ENCODE measurements at places on chromosomes 6 and 20.

DNA sequence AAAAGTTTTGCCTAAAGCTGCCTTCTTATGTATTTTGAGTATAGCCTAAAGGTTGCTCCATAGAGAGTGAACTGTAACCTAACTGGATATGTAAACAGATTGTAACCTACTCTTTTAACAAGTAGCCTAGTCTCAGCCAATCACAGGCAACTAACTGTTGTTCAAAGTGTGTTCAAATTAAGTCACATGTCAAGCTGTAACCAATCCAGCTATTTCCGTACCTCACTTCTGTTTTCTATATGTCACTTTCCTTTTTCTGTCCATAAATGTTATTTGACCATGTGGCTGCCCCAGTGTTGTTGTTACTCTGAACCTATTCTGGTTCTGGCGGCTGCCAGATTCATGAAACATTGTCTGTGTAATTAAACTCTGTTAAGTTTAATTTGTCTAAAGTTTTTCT is 47.4 kb upstream of the RNGTT start:
- DNase-seq = no peak

DNA sequence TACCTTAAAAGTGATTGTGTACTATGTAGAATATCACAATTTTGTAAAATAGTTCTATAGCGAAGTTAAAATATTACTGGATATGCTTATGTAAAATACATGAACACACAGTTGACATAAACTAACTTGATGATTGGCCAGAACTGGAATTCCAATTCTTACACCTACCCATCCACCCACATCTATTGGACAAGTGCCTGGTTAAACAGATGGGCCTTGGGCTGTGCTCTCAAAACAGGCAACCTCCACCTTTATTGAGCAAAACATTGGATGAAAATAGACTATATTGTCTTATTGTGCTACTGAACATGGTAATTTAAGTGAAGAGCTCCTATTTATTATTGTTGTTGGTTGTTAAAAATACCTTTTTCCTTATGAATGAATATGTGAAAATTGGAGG is 154.0 kb upstream of the FLRT3 start:
- no peak for DNase-seq

- no peak for DNase-seq
These were observed 117.3 kb downstream of the BCKDHB start for GRCh38 chr6:80223743-80224212.

DNA sequence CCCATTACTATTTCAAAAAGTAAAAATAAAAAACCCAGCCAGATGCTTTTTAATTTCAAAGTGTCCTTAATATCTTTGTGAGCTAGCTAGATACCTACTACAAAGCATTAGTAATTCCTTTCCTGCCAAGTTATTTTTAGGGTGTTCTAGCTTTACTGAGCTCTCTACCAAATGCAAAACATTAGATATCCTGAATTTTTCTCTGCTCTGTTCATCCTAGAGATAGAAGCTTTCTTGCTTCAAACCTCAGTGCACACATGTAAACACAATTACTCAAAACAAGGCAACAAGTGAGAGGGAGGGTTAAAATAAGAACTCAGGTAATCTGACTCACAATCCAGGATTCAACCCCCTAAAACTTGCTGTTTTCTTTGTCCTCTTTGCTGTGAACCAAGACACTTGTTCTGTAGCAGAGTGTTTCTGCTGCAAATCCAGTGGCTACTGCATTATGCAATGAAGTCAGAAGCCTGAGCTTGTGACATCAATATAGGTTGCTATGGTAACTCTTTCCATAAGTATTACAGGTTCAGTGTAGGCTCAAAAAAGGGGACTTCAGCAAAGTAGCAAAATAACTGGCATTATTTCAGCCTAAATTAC is 72.6 kb upstream of the STXBP5 start:
- DNase-seq = peak; percentile 65

DNA sequence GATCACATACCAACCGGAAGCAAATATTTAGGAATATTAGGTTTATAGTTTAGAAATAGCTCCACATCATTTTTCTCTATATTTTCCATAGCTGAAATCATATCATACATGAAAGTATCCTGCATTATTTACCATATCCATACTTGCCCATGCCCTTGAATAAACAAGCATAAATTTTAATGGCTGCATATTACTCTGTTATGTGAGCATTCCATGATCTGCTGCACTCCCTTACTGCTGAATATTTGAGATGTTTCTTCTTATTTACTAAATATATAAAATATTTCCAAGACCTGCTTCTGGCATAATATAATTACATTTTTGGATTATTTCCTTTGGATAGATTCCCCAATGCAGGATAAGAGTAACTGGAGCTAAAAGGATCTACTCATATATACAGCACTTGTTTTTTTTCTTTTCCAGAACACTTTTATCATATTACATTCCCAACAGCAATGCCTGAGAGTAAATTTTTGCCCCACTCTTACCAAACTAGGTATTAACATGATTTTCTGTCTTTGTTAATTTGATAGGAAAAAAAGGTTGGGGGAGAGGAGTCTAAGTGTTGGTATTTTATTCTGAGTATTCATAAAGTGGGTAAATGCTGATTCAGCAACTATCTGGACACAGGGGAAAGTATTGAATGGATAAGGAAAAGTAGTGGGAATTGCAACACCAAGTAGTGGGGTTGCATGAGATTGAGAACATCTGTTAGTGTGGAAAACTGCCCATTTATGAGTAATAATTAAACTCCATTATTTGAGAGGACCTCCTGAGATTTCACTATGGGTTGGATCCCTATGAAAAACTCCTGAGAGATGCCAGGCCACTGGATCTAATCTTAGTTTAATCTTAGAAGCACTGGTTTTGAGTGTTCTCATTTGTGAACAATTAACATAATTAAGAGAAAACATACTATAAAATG is 76.0 kb downstream of the MAN1A1 start:
- no peak for DNase-seq

DNA sequence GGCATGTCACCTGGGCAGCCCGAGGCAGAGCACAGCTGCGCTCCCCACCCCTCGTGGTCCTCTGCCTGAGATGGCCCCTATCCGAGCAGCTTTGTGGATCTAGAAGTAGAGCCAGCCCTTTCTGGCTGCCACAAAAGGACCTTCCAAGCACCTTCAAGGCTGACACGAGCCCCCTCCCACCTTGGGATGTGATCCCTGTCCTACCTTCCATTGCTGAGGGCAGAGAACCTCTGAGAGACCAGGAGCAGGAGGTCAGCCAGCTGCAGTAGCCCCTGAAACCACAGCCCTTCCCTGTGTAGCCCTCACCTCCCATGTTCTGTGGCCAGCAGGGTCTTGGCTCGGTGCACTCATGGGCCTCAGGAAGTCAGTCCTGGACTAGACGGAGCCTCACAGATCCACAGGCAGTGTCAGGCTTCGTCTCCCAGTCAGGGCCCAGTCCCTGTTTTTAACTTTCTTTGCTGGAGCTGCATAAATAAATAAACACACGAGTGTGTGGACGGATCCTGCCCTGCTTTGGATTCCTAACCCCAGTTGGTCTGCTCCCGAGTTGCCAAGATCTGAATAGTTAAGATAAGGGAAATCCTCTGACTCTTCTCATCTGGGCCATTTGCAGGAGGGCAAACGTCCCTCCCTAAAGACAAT is 507.7 kb downstream of the PREX1 start:
- DNase-seq = no peak

DNA sequence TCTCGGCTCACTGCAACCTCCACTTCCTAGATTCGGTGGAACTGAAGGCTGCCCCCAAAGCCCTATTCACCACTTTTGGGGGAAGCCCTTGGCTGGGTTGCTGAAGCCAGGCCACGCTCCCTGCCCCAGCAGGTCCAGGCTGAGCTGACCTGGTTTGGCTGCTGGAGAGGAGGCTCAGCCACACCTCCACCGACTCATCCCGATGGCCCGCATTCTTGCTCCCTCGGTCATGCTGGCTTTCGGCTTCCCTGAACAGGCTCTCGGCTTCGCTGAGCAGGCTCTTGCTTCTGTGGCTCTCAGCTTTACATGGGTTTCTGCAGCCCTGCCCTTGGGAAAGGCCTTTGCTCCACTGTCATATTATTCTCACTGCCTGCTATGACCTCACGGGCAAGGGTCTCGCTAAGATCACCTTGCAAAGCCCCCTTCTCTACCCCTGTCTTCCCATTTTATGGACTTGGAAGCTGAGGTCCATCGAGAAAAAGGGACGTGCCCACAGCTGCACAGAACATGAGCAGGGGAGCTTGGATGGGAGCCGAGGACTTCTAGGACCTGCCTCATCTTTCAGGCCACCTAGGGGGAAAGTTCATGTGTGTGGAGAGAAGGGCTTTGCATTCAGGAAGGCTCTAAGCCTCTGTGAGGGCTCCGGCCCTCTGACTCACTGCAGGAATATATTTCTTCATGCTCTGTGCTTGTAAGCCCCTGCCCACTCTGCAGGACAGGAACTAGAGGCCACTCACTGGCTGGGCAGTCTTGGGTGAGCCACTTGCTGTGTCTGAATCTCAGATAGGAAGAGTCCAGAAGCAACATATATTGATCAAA is 15.6 kb downstream of the ARHGAP40 start:
- no peak for DNase-seq

DNA sequence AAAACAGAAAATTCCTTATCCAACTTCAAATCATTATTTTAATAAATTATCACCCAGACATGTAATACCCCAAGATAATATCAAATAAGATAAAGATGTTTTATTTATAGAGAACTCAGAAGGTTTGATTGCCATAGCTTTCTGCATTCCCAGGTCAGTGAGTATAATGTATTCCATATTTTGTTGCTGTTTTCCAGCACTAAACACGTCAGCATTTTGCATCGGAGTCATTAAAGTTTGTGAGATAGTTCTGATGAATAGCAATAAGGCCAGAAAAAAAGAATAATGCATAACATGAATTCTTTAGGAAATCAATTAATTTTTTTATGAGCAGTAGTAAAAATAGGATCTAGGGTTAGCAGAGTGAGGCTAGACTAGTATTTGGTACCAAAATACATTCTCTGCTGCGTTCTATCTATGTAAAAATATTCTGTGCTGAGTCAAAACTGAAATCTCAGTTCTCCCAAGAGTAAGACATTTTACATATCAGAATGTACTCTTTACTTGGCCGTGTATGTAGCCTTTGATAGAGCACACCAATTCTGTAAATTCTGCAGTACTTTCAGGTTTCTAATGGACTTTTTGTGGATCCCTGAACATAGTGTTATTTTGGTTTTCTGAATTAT is 269.9 kb upstream of the AGPAT4 start:
- no peak for DNase-seq

- DNase-seq = no peak
These were observed 80.2 kb upstream of the RNF217 start for GRCh38 chr6:124881898-124882578.

GRCh38 chr6:109579361-109579760 is 96.3 kb upstream of the ZBTB24 start:
- DNase-seq = no peak

DNA sequence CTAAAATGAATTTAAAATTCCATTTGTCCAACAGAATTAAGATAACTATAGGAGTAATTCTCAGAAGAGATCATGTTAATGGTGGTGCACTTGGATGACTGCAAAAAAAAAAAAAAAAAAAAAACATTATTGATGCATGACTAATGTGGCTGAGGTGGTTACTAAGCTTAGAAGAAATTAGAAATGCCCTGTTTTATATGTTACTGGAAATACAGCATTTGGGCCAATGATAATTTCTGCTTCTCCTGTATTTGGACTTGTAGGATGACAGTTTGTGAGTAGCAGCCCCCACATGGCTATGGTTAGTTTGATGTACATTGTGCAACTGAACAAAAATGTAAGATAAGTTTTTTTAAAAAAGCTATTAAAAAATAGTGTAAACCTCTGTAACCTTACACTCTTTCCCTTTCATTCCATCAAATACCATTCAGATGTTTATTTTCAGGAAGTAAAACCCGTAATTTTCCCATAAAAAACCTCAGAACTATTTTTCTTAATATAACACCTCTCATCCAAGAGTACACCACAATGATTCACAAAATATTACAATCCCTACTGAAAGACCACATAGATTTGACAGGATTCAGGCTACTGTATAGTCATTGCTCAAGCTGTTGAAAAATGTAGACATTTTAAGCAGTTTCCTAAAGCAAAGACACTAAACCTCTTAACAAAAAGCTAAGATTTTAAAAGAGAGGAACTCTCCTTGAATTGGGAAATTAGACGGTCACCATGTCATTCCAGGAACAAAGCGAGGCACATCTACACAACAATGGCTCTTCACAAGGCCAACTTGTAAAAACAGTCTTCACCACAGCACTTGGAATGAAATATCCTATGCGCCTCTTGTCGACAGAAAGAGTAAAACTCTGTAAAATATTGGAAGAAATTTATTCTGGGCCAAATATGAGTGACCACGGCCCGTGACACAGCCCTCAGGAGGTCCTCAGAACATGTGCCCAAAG is 83.0 kb downstream of the WDR27 start:
- DNase-seq = no peak

GRCh38 chr6:91352878-91353277 is 766.0 kb upstream of the MAP3K7 start:
- DNase-seq = no peak

DNA sequence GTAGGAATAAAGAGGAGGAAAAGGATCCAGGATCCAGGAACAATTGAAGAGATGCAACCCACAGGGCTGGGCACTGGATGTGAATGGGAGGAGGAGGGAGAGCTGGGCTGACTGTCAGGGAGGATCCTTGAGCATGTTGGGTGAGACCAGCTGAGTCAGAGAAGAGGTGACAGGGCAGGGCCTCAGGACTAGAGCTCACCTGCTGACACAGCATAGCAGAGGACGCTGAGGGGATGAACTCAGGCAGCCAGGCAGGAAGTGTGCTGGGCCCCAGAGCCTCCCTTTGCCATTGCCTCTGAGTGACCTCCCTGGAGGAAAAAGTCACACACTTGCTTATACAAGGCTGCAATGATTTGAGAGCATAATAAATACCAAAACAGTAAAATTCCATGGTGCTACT is 72.3 kb downstream of the ZNF133 start:
- no peak for DNase-seq

DNA sequence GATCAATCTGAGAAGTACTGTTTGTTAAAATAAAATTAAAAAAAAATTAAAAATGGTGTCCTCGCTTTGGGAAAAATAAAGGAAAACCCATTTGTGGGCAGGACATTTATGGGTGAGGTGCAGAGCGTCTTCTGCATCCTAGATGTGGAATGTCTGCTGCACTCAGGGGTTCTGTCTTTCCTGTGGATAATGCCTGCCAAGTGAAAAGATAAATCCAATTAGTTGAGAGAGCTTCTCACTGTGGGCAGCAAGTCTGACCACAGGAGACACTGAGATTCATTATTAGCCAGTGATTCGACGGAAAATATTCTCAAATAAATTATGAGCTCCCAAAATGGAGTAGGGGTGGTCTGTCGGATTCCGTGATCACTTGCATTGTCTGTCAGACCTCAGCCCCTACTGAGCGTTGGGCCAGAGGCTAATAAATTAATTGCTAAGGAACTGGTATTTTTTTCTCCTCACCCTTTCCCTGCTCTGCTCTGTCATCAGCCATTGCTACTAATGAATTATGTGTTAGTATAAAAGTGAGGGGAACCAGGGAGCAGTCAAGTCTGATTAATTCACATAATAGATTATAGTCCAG is 10.0 kb downstream of the GMPR start:
- DNase-seq = no peak

DNA sequence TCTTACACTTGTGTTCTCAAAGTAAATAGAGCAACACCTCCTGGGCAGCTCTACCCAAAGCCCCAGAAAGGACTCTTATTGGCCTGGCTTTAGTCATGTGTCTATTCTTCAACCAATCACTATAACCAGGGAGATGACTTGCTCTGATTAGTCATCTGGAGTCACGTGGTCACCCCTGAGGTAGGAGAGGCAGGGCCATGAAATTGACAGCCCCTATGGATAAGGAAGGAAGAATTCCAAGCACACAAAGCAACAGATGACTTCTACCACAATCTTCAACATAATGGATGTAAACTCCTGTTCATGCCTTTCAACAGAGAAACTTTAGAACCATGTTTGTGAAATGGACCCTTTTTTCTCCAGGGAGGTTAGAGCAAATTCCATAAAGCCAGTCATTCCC is 24.6 kb upstream of the EYA2 start:
- DNase-seq = no peak
